ENCODE measurements at places on chromosomes 4 and X. TPM values are rescaled to one million over a fixed set of nuclear protein-coding genes. Genes with fewer than 3 reads are reported as not detected.

VCX3A gene
- total RNA-seq: not detected

EDNRA gene
- 37.6 TPM for total RNA-seq

UGT2A1 gene
- total RNA-seq: not detected

ADGRG2 gene
- 2.4 TPM for total RNA-seq

NLGN4X gene
- total RNA-seq: 51.5 TPM

NPY1R gene
- 6.6 TPM for total RNA-seq

OTUD5 gene
- 49.5 TPM for total RNA-seq

MAGEA8 gene
- 0.21 TPM for total RNA-seq
